Kasumi-1 (cell line): ENCODE measurements at places on chromosomes 2 and 18.
A peak's percentile ranks its signal among the peaks of the same experiment; 100 is the strongest.

GRCh38 chr18:28163201-28163775 is 13.6 kb downstream of the CDH2 start:
- no peak for DNase-seq

- no peak for DNase-seq
Observed at GRCh38 chr2:21730141-21730540, 606.4 kb downstream of the TDRD15 start.

GRCh38 chr2:239945751-239946561 is 79.2 kb downstream of the NDUFA10 start:
- no peak for DNase-seq

- DNase-seq: no peak
Observed at GRCh38 chr18:50508228-50508627, 51.7 kb upstream of the MAPK4 start.

GRCh38 chr18:37302519-37302918 is 263.1 kb downstream of the CELF4 start:
- DNase-seq: no peak

DNA sequence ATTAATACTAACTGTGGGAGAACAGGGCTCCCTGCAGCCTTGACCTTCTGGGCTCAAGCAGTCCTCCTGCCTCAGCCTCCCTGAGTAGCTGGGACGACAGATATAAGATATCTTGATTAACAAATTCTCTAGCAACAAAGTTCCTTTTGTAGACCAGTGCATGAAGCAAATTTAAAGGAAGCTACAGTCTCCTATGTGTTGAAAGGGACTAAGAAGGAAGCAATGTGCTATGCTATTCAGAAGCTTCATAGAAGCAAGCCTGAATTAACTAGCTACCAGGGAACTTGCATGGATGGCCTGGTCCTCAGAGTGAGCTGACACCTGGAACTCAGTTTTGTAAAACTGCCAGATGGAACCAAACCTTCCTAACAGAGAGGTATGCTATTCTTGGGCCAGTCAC is 33.2 kb downstream of the RAPH1 start:
- no peak for DNase-seq

DNA sequence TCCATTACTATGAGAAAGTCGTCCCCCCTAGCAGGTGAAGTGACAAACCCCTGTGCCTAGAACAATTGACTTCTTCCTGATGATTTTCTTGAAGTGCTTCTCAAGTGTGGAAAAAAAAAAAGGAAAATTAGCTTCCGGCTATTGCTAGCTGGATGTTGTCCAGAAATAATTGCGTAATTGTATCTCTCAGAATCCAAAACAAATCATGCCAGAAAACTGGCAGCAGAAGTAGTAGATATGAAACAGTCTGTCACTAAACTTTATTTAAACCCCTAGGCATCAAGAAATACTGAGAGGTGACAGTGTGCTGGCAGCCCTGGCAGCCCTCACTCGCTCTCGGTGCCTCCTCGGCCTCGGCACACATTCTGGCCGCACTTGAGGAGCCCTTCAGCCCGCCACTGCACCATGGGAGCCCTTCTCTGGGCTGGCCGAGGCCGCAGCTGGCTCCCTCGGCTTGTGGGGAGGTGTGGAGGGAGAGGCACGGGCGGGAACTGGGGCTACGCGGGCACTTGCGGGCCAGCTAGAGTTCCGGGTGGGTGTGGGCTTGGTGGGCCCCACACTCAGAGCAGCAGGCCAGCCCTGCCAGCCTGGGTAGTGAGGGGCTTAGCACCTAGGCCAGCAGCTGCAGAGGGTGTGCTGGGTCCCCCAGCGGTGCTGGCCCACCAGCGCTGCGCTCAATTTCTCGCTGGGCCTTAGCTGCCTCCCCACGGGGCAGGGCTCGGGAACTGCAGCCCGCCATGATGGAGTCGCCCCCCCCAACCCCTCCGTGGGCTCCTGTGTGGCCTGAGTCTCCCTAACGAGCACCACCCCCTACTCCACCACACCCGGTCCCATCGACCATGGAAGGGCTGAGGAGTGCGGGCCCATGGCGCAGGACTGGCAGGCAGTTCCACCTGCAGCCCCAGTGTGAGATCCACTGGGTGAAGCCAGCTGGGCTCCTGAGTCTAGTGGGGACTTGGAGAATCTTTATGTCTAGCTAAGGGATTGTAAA is 80.5 kb upstream of the ABCA12 start:
- no peak for DNase-seq

DNA sequence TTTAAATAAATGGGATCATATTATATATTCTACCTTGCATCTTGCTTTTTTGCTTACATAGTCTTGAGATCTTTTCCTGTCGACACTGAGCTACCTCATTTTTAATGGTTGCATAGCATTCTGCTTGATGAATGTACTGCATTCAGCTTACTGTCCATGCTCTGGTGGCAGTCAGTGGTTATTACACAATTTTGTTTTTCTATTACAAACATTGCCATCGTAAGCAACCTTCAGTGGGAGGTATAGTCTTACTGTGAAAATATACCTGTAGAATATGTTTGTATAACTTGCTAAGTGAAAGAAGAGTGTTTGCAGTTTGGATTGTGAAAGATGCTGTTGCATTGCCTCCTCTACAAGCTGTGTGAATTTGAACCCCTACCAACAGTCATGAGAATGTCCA is 43.4 kb downstream of the UBXN4 start:
- DNase-seq: peak; percentile 39

DNA sequence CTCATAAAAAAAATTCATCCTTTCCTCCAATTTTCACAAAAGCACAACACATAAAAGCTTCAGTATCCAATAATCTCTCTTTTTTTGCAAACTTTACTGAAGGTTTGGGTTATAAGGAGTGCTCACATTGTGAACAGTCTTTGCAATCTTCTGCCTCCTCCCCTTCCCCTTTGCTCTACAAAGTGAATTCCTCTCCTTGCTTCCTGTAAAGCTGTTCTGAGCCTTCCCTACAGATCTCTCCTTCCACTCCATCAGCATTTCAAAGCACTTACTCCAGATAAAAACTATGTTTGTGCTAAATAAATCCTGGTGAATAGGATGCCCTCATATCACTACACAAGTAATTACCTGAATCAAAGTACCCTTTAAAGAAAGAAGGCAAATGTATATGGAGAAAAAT is 4.6 kb upstream of the PDK1 start:
- peak; percentile 67 for DNase-seq

GRCh38 chr2:13495051-13495450 is 778.3 kb downstream of the TRIB2 start:
- no peak for DNase-seq

DNA sequence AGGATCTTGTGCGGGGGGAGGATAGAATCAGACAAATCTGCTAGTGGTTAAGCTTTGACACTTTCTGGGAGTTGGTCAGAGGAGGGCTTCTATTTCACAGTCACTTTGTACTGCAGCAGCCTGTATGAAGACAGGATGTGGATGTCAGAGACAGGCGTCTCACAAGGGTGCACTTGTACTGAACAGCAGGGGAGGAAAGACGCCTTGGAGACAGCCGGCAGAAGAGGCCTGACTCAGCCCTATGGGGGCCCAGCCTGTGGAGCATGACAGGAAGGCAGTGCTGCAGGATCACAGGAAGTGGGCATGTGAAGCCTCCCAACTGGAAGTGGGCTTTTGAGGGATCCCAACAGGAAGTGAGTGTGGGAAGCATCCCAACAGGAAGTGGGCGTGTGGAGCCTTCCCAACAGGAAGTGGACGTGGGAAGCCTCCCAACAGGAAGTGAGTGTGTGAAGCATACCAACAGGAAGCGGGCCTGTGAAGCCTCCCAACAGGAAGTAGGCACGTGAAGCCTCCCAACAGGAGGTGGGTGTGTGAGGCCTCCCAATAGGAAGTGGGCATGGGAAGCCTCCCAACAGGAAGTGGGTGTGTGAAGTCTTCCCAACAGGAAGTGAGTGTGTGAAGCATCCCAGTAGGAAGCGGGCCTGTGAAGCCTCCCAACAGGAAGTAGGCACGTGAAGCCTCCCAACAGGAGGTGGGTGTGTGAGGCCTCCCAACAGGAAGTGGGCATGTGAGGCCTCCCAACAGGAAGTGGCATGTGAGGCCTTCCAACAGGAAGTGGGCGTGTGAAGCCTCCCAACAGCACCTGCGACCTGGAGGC is 212.3 kb downstream of the SNTG2 start:
- peak; percentile 76 for DNase-seq

GRCh38 chr2:112259509-112260294 is 4.9 kb upstream of the ZC3H8 start:
- DNase-seq: peak; percentile 87

DNA sequence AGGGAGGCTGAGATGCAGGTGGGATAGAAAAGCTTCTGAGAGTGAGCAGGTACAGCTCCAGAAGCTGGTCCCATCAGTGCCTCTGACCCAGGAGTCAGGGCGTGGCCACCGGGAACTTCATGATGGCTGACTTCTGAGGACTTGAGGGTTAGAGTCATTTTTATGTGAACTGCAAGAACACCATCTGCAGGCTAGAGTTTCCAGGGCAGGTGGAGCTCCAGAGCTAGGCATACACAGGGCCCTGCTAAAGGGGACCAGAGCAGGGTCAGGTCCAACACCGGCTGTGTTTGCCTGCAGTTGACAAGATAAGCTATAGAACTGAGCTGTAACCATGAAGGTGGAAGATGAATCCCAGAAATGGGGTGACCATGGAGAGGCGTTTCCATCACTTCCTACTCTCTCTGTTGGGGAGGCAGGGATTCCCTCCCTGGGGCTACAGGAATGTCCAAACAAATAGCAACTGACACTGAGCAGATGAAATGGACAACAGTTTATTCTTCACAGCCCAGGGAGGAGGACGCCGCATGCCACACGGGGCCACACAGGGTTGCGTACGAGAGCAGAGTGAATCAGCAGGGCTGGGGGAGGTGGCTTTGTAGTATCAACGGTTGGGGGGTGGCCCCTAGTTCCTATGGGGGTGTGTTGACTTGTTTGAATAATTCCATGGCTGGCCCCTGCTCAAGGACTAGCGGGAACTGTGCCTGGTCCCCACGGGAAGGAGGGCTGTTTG is 77.6 kb upstream of the ZNF516 start:
- DNase-seq: no peak

- DNase-seq: no peak
Observed at GRCh38 chr2:16633621-16634430, 31.8 kb downstream of the CYRIA start.

GRCh38 chr2:80830891-80831290 is 526.3 kb upstream of the LRRTM1 start:
- no peak for DNase-seq

DNA sequence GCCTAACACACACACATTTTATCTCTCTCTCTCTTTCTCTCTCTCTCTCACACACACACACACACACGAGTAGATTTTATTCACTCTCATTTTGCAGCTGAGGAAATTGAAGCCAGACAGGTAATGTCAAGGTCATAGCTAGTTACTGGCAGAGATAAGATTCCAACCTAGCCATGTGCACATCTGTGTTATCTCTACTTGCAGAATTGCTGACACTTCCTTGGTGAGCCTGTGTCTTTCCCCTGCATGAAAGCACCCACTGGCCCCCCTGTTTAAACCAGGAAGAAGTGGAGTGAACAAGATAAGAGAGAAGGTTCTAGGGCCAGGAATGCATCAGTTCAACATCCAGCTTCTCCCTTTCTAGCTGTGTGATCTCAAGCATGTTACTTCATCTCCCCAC is 423.7 kb downstream of the TXNL1 start:
- DNase-seq: no peak

DNA sequence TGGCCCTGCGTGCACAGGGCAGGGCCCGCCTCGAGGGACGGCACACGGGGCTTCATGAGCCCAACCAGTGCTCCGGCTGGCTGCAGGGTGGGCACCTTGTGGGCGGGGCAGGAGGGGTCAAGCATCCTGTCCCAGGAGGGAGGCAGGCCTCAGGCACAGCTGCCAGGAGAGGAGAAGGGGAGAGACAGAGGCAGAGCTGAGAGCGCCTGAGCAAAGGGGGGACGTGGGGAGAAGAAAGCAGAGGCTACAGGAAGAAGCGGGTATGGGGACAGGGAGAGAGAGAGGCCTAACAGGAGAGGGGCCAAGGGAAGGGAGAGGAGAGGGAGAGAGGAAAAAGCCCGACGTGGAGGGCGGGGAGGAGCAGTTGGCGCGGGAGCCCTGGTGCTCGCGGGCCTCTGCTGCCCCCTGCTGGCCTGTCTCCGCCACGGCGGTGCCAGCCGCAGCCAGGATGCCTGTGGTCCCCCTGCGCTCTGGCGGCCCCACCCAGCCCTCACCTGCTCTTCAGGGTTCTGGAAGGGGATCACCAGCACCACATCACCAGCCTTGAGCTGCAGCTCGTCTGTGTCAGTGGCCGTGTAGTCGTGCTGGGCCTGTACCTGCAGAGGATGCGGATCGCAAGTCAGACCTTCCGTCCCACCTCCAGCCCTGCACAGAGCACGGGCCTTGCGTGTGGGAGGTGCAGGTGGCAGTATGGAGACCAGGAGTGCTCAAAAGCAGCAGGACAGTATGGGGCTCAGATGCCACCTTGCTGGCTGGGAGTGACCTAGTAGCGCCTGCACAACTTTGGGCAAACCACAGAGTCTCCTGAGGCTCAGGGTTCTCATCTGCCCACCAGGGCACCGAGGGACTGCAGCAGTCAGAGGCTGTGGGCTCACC is 56.8 kb downstream of the BIN1 start:
- peak; percentile 54 for DNase-seq

- DNase-seq: no peak
Observed at GRCh38 chr2:165067643-165068486, 112.5 kb upstream of the SLC38A11 start.

DNA sequence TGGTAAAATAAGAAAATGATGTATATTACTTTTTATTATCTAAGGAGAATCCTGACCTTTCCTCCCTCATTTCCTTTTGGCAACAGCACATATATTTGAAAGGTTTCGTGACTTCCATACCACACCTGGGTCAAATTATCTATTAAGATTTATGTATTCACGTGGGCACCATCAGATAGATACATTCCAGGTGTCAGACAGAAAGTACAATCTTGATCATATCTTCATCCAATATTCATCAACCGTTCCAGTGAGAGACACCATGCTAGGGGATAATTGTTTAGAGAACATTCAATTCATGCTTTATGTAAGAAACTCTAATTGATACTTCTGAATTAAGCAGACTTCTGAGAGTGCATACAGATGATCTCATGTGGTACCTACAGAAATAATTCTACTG is 73.7 kb downstream of the SCN9A start:
- no peak for DNase-seq

GRCh38 chr2:98465456-98466226 is 21.0 kb downstream of the INPP4A start:
- peak; percentile 93 for DNase-seq

DNA sequence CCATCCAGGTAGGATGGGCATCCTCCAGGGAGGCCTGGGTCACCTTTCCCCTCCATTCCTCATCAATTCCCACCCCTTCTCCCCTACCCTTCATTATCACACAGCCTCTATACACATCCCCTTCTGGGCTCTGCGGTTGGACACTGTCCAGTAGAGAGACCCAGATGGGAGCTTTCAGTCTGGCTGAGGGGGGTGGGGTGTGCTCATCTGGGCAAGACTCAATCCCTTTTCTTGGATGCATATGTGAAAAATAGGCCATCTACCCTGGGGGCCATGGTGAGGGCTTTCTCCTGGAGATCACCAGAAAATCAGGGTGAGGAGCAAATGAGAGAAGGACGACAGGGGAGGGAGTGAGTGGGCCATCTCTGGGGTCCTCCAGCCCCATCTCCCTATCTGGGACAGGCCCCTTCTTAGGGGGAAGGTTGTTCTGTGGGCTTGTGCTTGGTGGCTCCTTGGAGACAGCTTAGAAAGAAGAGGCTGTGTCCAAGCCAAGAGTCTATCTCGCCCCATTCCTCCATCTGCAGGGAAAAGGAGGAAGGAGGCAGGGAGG is 160.1 kb downstream of the DYSF start:
- DNase-seq: no peak

- no peak for DNase-seq
Observed at GRCh38 chr2:209636076-209636475, 135.6 kb upstream of the UNC80 start.
